Activated gamma-delta T cell treated with anti-CD3 and anti-CD28 coated beads, Interleukin-2, amount 50 U/mL, for 16 hours (primary cell): ENCODE measurements at places on chromosomes 2 and 18.

DNA sequence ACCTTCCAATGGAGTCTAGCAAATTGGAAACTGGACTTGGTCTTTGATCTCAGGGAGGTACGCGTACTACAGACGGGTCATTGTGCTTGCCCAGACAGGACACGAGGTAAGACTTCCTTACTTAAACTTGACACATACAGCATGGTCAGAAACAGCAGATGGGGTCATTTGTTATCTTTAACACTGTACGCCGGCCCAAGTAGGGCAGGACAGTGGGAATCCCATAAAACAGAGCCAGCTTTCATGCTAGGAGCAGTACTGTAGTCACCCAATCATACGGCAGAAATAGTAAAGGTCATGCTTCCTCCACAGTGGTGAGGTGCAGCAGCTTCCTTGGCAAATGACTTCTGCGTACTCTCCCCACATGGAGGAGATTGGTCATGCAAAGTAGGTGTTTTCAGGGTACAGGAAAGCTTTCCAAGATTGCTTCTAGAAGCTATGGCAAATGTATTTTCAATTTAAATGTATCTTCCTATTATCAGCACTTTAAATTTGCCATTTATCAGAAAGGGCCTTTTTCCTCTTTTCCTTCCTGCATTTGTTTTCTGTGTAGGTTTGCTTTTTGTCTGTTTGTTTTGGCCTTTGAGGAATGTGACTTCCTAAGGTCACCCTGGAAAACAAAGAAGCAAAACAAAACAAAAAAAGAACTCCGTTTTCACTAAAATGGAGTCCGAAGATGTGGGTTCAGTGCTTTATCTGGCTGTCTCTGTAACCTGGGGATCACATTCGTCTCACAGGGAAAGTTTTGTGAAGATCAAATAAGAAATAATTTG, 74.0 kb upstream of the DSG1 start:
- DNase-seq = no peak

GRCh38 chr18:24875777-24876176, 415.3 kb downstream of the HRH4 start:
- DNase-seq = no peak

GRCh38 chr2:49241991-49242390, 87.7 kb upstream of the FSHR start:
- no peak for DNase-seq

- no peak for DNase-seq
These were observed 81.5 kb upstream of the SMAD2 start for GRCh38 chr18:48011926-48012465.

- DNase-seq = no peak
These were observed 4.2 kb upstream of the CNNM3 start for GRCh38 chr2:96811917-96812316.

- no peak for DNase-seq
These were observed 23.5 kb downstream of the TMEM37 start for GRCh38 chr2:119455066-119455718.

DNA sequence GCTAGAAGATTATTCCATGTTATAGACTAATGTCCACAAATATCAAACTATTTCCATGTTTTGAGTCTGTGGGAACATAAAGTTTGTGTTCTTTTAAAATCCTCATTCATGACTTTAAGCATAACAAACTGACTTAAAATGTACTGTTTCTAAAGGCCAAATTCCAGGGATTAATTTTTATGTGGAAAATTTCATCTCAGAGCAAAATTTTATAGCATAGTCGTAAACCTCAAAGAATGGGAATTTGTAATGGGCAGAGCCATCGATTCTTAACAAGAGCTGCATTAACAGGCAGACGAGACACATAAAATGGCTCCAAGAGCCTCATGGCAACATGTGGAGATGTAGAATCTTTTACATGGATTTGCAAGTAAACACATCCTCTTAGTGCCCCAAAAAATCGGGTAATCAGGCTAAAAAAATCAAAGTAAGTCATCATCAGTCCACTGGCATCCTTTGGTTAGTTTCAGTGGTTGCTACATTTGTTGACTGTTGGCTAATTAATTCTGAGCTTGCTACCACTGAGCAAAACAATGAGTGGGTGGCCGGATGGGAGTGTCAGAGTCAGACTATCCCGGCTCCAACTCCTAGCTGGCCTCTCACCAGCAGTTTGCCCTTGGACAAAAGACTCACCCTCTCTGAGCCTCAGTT, 119.6 kb downstream of the FAM210A start:
- DNase-seq = no peak

DNA sequence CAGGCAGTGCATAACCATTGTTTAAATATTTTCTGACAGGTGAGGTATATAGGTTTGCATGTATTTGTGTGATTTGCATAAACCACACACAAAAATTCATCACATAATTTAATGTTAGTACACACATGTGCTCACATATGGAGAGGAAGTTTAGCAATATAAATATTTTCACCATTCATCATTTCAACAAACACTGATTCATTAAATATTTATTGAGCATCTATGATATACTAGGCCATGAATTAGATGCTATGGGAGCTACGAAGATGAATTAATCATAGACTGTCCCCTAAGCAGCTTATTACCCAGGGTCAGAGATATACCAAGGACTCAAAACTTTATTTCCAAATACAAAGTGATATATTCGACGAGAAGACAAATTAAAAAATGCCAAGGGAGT, 311.6 kb upstream of the PIK3C3 start:
- DNase-seq = no peak

- DNase-seq = no peak
These were observed 746 bp upstream of the IL37 start for GRCh38 chr2:112910219-112910618.

DNA sequence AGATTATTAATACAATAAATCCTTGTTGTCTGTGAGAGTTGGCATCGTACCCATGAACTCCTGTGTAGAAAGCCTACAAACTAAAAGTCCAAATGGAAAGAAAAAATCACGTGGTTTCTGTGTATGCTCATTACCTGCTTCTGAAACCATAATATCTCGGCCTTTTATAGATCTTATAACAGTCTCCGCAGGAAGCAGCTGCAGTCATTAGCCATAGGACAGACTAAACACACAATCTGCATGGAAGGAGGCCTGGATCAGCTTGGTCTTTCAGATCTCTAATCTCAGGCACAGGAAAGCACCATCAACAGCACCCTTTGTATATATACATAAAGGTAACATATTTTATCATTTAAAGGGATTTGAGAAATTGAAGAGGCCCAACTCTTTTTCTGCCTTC, 508.9 kb upstream of the TCF4 start:
- no peak for DNase-seq

DNA sequence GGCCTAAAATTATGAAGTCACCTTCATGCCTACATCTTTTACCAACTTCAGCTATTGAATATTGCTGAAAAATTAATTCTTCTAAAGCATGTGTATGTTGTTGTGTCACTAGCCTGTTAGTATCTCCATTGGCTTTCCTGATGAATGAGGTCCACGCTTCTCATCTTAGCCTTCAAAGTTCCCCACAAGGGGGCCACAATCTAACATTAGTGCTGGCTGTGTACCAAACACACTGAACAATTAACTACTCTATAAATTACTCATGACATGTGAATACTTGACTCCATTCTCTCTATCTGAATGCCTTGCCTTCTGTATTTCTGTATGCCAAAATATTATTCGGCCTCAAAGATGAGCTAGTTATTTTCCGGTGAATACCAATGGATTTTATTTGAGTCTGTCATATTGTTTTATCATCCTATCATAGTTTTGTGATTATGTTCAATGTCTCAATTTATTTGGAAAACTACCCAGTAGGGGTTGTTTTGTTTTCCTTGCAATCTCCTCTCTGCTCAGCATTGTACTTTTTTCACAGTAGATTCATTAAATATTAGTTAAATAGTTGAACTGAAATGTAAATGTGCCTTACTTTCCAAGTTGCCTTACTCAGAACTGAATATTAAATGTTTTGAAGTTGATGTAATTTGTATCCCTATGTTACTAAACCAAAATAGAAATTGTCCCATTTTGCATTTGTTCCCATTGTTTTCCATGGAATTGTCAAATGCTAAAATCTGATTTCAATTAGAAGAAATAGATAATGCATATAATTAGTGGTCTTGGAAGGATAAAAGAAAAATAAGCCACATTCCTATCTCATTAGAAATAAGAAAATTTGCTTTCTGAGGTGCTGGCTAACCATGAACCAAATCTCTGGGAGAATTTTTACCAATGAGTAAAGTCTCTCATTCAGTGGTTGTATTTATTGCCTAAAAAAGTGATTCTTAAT, 208.4 kb upstream of the COL3A1 start:
- no peak for DNase-seq

DNA sequence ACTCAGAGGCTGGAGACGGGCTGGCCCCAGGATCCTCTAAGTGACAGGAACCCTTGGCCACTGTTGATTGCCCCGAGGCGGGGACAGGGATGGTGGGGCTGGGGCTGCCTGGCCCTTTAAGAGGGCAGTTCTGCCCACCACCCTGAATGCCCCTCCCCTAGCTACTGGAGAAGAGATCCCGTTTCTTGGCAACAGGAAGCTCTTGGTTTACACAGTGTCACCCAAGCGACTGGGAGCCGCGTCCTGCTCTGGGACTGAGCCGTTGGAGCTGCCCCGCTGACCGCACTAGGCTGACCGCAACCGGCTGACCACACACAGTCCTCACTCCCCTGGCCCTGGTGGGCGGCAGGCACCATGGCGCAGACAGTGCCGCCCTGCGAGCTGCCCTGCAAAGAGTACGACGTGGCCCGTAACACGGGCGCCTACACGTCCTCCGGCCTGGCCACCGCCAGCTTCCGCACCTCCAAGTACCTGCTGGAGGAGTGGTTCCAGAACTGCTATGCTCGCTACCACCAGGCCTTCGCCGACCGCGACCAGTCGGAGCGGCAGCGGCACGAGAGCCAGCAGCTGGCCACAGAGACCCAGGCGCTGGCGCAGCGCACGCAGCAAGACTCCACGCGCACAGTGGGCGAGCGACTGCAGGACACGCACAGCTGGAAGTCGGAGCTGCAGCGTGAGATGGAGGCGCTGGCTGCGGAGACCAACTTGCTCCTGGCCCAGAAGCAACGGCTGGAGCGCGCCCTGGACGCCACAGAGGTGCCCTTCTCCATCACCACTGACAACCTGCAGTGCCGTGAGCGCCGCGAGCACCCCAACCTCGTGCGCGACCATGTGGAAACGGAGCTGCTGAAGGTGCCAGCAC, at the start of gene TEKT4:
Gene TEKT4 (plus strand): TSS at position 205 of the 862 bp plus-strand sequence. CDS start 150 bp downstream, at position 355.
- DNase-seq = no peak

GRCh38 chr18:47215554-47216138, 35.8 kb downstream of the SKOR2 start:
- DNase-seq = no peak

GRCh38 chr2:24164416-24164973, 10.4 kb upstream of the FAM228A start:
- DNase-seq = peak; percentile 17

DNA sequence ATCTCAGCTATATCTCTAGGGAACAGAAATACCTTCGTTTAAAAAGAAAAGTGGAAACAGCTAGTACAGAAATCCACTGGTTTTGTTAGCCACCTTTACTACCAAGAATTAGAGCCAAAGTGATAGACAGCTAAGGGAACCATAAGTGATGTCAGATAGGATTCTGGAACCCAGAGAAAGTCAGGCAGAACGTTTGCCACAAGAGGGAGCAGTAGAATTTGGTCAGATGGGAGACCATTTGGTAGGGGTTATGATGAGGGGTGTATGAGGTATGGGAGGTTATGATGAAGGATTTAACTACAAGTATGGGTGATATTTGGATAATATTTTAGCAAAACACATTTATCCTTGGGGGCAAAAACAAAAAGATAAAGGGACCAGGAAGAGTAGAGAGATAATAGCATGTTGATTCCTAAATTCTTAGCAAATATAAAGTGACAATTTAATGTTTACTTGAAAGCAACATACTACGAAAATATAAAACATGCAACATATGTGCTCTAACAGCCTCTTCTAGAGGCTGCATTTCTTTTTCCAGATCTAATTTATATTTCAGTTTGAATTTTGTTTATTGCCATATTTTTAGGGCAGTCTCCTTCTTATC, 3.3 kb downstream of the SLC8A1 start:
- DNase-seq = no peak

- DNase-seq = peak; percentile 3
These were observed 821 bp upstream of the EPHA4 start for GRCh38 chr2:221572821-221573429.

DNA sequence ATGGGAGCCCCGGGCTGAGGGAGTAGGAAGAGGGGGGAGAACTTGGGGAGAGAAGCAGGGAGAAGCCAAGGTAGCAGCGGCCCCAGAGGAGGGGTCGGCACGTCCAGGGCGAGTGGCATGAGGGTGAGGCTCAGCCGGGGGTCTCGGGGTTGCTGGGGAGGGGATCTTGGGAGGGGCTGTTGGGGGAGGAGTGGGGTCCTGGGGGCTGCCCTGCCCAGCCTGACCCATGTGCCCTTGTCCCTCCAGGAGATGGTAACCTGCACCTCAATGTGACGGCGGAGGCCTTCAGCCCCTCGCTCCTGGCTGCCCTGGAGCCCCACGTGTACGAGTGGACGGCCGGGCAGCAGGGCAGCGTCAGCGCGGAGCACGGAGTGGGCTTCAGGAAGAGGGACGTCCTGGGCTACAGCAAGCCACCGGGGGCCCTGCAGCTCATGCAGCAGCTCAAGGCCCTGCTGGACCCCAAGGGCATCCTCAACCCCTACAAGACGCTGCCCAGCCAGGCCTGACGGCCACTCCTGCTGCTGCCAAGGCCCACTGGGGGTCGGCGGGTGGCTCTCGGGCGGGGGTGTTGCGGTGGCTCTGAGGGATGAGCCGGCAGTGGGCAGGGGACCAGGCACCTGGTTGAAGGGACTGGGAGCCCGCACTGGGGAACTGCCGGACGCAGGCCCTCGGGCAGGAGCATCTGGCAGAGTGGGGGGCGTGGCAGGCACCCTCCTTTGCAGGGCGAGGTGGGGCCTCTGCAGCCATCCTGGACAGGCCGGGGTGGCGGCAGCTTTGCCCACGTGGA, 9.0 kb upstream of the GAL3ST2 start:
- DNase-seq = no peak

DNA sequence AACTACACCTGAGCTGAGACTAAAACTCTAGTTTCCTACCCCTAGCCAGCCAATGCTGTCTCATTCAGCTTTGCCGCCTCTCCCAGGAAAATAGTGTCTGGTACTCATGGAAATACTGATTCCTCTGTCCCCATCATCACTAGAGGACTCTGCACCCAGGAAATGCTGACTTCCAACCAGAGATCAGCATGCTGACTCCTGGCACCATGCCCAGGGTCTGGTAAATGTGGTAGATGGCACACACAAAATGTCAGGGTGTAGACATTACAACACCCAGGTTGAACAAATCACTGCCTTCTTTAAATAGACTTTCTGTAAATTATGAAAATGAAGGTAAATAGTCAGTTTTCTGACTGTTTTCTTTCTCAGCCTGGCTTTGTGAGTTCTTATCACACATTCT, 307.3 kb upstream of the CHAC2 start:
- no peak for DNase-seq

- no peak for DNase-seq
These were observed 263.6 kb downstream of the AFF3 start for GRCh38 chr2:99878581-99879350.

GRCh38 chr2:234989183-234989701, 37.4 kb downstream of the SH3BP4 start:
- no peak for DNase-seq

- DNase-seq = no peak
These were observed 325.6 kb upstream of the TRIB2 start for GRCh38 chr2:12391116-12391515.
